ENCODE measurements at places on chromosomes 11 and 22.

DNA sequence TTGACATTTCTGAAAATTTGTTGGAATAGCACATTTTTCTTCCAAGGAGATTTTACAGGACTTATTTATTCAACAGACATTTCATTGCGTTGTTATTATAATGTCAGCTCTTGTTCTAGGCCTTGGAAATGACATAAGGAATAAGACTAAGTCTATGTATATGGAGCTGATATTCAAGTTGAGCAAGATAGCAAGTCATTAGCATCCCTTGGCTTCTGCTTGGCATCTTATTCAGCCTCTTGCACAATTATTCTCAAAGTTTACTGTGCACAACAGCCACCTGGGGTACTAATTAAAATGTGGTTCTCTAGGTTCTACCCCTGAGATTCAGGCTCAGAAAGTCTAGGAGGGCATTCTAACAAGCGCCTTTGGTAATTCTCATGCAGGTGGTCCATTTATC, 304.8 kb upstream of the DDI1 start:
- no peak for DNase-seq

DNA sequence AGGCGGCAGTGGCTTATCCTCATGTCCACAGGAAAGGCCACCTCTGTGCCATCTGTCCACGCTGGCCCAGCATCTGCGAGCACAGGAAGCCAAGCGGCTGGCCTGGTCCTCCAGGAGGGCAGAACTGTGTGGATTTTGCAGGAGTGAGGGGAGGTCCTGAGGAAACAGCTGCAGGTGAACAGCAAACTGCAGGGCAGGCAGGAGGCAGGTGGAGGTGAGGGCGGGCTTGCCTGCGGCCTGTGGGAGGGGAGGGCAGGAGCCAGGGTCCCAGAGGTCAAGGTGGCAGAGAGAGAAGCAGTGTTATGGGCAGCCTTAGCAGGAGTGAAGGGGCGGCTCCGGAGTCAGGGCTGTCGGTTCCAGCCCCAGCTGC, 369.7 kb downstream of the SHANK2 start:
- no peak for DNase-seq

- DNase-seq, result no peak
Observed at GRCh38 chr11:75242722-75243600, 2.4 kb downstream of the TPBGL start.

GRCh38 chr22:27723158-27723557, 78.4 kb downstream of the MN1 start:
- no peak for DNase-seq

DNA sequence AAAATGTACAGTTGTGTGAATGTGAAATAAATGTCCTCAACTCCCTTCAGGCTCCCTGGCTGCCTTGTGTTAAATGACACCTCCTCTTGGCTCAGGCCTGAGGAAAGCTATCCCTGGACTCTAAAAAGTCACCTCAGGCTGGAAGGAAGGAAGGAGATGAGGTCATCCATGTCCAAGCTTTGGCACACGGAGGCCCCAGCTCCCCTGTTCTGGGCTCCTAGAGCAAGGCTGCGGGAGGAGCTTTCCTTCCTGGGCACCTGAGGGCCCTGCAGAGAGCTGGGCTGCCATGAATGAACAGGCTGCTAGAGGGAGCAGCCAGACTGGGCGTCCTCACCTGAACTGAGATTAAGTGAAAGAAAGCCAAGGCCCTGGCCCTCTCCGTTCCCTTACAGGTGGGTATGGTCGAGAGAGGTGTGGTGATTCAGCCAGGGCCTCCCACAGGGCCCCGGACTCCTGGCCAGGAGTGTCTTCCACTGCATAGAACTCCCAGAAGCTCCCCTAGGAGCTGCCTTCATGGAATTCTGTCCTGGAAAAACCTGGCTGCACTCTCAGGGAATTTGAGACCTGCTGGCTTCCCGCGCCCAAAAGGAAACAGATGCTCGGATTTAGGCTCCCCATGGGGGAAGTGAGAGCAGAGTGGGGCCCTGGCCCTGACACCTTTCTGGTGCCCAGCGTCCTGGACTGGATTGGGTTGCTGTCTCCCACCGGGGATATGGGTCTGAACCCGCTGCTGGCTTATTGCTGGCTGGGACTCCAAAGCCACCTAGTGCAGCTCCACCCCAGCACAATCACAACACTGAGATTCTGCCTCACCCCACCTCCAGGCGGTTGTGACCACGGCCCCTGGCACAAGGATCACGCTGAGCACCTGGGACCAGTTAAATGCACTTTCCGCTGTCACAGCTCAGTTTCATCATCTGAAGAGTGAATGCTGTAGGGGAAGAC, 22.2 kb downstream of the MYBPC3 start:
- DNase-seq, result no peak

DNA sequence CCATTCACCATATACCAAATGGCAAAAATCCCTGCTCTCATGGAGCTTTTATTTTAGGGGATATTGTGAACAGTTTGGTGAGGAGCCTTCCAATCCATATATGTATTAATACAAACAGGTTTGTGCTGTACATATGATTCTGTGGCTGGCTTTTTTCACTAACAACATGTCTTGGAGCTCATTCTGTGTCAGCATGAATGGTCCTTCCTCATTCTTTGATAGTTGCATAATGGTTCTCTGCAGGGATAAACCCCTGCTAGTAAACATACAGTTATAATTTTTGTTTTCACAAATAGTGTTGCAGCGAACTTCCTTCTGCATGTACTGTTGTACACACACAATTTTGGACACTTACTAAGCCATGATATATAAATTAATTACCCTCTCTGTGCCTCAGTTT, 8.3 kb downstream of the PRR5L start:
- no peak for DNase-seq

DNA sequence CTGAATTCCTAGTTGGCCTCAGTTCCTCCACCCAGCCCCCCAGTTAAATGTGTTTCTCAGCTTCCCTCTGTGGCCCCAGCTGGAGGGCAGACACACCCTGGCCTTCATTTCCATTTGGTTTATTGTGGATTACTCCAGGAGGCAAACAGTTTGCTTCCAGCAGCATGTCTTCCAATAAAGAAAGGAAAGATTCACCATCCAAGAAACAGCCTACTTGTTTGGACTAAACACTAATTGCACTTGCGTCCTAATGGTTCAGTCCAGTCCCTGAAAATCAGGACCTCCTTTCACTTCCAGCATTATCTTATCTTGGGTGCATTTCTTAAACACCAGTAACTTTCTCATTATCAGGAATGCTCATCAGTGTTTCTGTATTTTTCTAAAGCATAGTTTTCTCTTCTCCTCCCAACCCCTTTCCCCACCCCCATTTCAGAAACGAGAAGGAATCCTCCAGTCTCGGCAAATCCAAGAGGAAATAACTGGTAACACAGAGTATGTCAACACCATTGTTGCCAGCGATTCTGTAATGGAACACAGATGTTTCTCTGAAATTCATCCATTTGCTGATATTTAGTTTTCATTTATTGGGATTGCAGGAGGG, 130.9 kb downstream of the PARVA start:
- DNase-seq, result no peak

- no peak for DNase-seq
Observed at GRCh38 chr11:103929170-103929903, 107.1 kb upstream of the DDI1 start.

- DNase-seq, result no peak
Observed at GRCh38 chr11:125481531-125481930, 14.5 kb downstream of the FEZ1 start.

GRCh38 chr11:14380947-14381561, 22.1 kb upstream of the RRAS2 start:
- DNase-seq, result no peak

- no peak for DNase-seq
Observed at GRCh38 chr11:128528294-128528693, 59.1 kb downstream of the ETS1 start.

All from stimulated activated naive CD4-positive, alpha-beta T cell (primary cell).